ENCODE measurements at places on chromosomes 2 and 18. TPM values are rescaled to one million over a fixed set of nuclear protein-coding genes. Genes with fewer than 3 reads are reported as not detected.

MYCN gene
- not detected for total RNA-seq

ERFE gene
- 9.1 TPM for total RNA-seq

RPE gene
- total RNA-seq, result 66.5 TPM

TXNDC9 gene
- total RNA-seq, result 37.3 TPM

CNTNAP5 gene
- not detected for total RNA-seq

IL36RN gene
- 0.13 TPM for total RNA-seq

RTTN gene
- total RNA-seq, result 5.5 TPM

COPS9 gene
- 273 TPM for total RNA-seq

BOLL gene
- not detected for total RNA-seq

PLCL1 gene
- not detected for total RNA-seq

POMC gene
- not detected for total RNA-seq

LHCGR gene
- total RNA-seq, result not detected

LDLRAD4 gene
- 1.5 TPM for total RNA-seq

INHA gene
- total RNA-seq, result 0.74 TPM

VIT gene
- total RNA-seq, result not detected

ASAP2 gene
- 39.8 TPM for total RNA-seq

CXCR1 gene
- not detected for total RNA-seq

CNGA3 gene
- not detected for total RNA-seq

RUFY4 gene
- not detected for total RNA-seq

NEU4 gene
- total RNA-seq, result 0.25 TPM

MEP1B gene
- not detected for total RNA-seq

CD8B2 gene
- not detected for total RNA-seq

TNFRSF11A gene
- total RNA-seq, result 7.3 TPM

SOWAHC gene
- 13.5 TPM for total RNA-seq

GREB1 gene
- total RNA-seq, result 3.7 TPM

STPG4 gene
- total RNA-seq, result not detected

KCNG2 gene
- total RNA-seq, result not detected

LYPD6B gene
- not detected for total RNA-seq

B4GALT6 gene
- 4.8 TPM for total RNA-seq

HOXD8 gene
- 5.1 TPM for total RNA-seq

VPS54 gene
- total RNA-seq, result 14.8 TPM

MC4R gene
- total RNA-seq, result not detected

DNER gene
- 10.0 TPM for total RNA-seq

RNF103 gene
- 54.0 TPM for total RNA-seq

FEV gene
- not detected for total RNA-seq

NEURL3 gene
- total RNA-seq, result 1.0 TPM

EFEMP1 gene
- 40.4 TPM for total RNA-seq
